ENCODE measurements at places on chromosomes 6 and 20. TPM values are rescaled to one million over a fixed set of nuclear protein-coding genes. Genes with fewer than 3 reads are reported as not detected.

Gene SAMD3
- total RNA-seq, result 52.6 TPM

GRCh38 chr20:47319517-47320252 is 36.8 kb downstream of the ZMYND8 start:
- no peak for DNase-seq

DNA sequence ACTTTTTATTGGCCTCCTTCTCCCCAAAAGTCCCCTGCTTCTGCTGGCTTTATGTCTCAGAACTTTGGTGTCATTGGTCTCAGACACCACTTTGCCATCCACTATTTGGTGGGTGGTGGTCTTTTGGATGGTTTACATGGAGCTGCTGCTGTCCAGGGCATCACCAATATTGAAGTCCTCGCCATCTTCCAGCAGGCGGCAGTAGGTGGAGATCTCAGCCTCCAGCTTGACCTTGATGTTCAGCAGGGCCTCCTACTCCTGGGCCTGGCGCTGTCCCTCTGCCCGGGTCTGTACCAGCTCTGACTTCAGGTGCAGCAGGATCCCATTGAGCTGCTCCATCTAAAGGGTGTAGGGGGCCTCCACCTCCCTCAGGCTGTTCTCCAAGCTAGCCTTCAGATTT is 148.4 kb upstream of the FOXA2 start:
- DNase-seq, result no peak

DNA sequence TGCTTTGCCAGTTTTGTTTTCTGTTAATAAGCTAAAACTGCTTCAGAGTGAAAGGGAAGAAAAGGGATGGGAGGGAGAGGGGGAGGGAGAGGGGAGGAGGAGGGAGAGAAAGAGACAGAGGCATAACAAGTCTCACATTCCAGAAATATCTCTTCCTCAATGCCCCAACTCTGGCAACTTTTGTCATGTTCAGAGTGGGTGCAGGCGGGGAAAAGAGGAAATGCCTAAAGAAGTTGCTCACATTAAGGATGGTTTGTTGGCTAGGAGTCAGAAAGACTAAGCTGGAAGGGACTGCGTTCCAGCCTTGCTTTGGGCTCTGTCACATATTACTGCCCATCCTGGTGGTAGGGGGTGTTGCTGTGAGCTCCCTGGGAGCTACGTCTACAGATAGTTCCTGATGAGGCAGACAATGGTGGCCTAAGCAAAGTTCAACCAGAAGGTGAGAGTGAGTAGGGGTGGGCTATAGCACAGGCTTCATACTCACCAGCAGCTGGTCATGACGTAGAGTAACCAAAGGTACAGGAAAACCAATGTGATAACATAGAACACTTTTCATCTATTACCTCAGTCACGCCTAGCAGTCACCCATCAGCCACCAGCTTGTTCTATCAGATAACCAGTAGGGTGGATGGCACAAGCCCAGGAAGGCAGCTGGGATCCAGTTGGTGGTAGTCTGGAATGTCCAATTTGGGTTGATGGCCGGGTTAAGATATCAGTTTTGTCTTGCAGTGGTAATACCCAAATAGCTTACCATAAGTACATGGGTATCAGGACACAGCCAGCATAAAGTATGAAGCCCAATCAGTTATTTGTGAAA is 2.1 kb downstream of the TSPYL4 start:
- no peak for DNase-seq

Gene FHL5
- total RNA-seq, result not detected

All from activated naive CD8-positive, alpha-beta T cell treated with anti-CD3 and anti-CD28 coated beads, Interleukin-2, amount 10 ng/mL, durations not matched to agents 7 days and 5 days (primary cell).